Uterine smooth muscle cell (primary cell): ENCODE measurements at places on chromosomes 1 and 21. TPM values are rescaled to one million over a fixed set of nuclear protein-coding genes. Genes with fewer than 3 reads are reported as not detected.

The CTSK gene
- total RNA-seq: 199 and 485 TPM in 2 replicates

The COX20 gene
- 36.5 and 39.6 TPM in 2 replicates for total RNA-seq

The GBP5 gene
- total RNA-seq: not detected in 2 replicates

The KRTAP19-3 gene
- not detected in 2 replicates for total RNA-seq

The ARMH1 gene
- total RNA-seq: 0.11 and 0.87 TPM in 2 replicates

The CR1 gene
- not detected in 2 replicates for total RNA-seq

The REN gene
- 0.62 and 0.77 TPM in 2 replicates for total RNA-seq

The HLX gene
- 8.6 and 17.9 TPM in 2 replicates for total RNA-seq

The AIM2 gene
- 0.11 TPM in 1 of 2 replicates, not detected in the other for total RNA-seq

The ZBTB21 gene
- 10.6 and 11.1 TPM in 2 replicates for total RNA-seq

The RPS6KA1 gene
- total RNA-seq: 7.5 and 14.8 TPM in 2 replicates

The MAP1LC3C gene
- 0.25 and 0.44 TPM in 2 replicates for total RNA-seq

The S100A16 gene
- 242 and 566 TPM in 2 replicates for total RNA-seq

The TRIM67 gene
- total RNA-seq: not detected in 2 replicates

The BEND5 gene
- total RNA-seq: 0.25 TPM in 1 of 2 replicates, not detected in the other

The HMCN1 gene
- total RNA-seq: 13.2 and 30.5 TPM in 2 replicates

The KLHDC7A gene
- total RNA-seq: not detected in 2 replicates

The C1orf216 gene
- total RNA-seq: 17.2 and 33.2 TPM in 2 replicates

The PINK1 gene
- 99.3 and 101 TPM in 2 replicates for total RNA-seq

The GJA8 gene
- not detected in 2 replicates for total RNA-seq

The TLR5 gene
- under 0.01 TPM in 1 of 2 replicates, not detected in the other for total RNA-seq

The CITED4 gene
- total RNA-seq: 3.3 and 4.6 TPM in 2 replicates

The CTTNBP2NL gene
- 14.6 and 17.1 TPM in 2 replicates for total RNA-seq
